CD4-positive, alpha-beta memory T cell (primary cell): ENCODE measurements at places on chromosomes 6 and 20.

- no peak for DNase-seq
Observed at GRCh38 chr6:168376120-168376519, 56.5 kb upstream of the DACT2 start.

- DNase-seq, result no peak
Observed at GRCh38 chr6:99768166-99768565, 161.5 kb downstream of the PRDM13 start.

DNA sequence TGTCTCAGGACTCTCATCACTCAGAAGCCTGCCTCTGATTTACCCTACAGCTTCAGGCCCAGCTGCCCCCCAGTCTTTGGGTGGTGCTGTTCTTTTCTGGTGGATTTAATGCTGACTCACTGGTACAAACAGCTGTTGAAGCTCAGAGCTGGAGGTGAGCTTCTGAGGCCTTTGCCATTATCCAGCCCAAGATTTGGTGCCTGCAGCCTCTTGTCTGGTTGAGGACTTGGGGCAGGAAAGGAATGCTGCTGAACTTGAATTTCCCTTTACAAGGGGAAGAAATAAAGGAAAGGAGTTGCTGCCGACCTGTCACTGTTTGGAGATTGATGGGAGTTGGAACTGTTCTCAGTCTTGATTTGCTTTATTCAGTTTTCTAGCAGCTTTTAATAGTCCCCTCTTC is 19.8 kb downstream of the ABCF1 start:
- no peak for DNase-seq

- no peak for DNase-seq
Observed at GRCh38 chr20:23164176-23164601, 78.1 kb upstream of the CD93 start.

DNA sequence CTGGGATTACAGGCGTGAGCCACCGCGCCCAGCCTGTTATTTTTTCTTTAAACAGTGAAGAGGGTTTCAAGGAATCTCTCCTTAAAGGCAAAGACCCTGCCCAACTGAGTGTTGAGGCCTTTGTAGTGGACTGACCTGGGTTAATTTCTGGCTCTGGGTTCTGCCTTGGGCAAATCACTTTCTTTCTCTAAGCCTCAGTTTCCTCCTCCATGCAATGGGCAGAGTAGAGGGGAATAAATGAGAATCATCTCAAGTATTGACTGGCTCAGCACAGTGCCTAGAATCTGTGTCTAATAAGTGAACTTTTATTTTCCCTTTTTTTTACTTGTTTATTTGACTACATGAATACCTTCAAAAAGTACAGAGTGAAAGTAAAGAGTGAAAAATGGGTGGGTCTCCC is 31.0 kb upstream of the SLC9A8 start:
- no peak for DNase-seq

DNA sequence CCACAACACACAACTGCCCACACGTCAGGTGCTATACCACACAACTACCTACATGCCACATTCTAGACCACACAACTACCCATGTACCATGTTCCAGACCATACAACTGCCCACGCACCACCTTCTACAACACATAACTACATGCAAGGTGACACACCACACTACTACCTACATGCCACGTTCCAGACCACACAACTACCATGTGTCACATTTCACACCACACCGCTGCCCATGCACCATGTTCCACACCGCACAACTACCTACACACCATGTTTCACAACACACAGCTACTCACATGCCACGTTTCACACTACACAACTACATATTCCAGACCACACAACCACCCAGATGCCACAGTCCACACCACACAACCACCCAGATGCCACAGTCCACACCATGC is 19.8 kb downstream of the THBS2 start:
- no peak for DNase-seq

DNA sequence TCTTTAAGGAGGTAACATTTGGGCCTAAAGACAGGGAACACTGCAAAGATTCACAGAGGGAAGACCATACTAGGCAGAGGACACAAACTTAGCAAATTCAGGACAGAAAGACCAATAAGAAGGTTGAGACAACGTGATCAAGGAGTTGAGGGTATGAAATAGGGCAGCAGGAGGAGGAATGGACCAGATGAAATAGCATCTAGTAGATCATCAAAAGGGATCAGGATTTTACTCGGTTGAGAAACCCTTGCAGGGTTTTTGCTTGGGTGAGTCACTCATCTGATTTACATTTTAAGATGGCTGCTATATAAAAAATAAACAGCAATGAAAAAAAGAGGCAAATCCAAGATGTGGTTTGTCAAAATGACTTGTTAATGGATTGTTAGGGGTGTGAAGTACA is 4.7 kb downstream of the BCLAF1 start:
- DNase-seq, result peak; percentile 45

- peak; percentile 25 for DNase-seq
Observed at GRCh38 chr6:87656857-87657256, 45.2 kb downstream of the AKIRIN2 start.

GRCh38 chr6:131231103-131231502 is 95.8 kb downstream of the AKAP7 start:
- no peak for DNase-seq

- DNase-seq, result no peak
Observed at GRCh38 chr6:159267165-159267564, 98.0 kb downstream of the FNDC1 start.

DNA sequence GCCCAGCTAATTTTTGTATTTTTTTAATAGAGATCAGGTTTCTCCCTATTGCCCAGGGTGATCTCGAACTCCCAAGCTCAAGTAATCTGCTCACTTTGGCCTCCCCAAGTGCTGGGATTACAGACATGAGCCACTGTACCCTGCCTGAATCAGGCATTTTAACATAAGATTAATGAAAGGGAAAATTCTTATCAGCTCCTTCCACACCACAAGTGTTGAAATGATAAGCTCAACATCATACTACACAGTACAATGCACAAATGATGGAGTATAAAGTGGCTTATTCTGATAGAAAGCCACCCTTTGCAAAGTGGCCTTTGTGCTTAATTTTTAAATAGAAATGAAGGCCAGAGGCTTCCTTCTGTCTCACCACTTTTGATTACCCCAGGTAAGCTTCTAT is 71.3 kb upstream of the MCHR2 start:
- DNase-seq, result no peak

- no peak for DNase-seq
Observed at GRCh38 chr6:156347246-156347645, 429.9 kb upstream of the ARID1B start.

DNA sequence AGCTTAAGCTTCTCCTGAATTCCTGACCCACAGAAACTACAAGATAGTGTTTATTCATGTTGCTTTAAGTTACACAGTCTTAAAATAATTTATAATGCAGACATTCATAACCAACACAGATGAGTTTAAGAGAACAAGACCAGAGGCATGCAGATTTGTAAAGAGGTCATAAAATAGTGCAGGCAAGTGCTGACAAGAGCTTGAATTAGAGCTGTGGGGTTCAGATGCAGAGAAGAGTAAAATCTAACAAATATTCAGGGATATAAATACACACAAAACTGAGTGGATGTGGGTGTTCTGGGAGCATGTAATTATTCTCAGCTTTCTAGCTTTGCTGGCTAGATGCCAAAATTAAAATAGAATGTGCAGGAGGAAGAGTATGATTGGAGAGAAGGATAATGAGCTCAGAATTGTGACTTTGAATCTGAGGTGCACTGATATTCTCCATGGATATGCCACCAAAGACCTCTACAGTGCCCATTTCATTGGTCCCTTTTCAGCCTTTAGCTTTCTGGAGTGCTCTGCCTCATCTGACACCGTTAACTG is 291.9 kb upstream of the SGK1 start:
- no peak for DNase-seq

DNA sequence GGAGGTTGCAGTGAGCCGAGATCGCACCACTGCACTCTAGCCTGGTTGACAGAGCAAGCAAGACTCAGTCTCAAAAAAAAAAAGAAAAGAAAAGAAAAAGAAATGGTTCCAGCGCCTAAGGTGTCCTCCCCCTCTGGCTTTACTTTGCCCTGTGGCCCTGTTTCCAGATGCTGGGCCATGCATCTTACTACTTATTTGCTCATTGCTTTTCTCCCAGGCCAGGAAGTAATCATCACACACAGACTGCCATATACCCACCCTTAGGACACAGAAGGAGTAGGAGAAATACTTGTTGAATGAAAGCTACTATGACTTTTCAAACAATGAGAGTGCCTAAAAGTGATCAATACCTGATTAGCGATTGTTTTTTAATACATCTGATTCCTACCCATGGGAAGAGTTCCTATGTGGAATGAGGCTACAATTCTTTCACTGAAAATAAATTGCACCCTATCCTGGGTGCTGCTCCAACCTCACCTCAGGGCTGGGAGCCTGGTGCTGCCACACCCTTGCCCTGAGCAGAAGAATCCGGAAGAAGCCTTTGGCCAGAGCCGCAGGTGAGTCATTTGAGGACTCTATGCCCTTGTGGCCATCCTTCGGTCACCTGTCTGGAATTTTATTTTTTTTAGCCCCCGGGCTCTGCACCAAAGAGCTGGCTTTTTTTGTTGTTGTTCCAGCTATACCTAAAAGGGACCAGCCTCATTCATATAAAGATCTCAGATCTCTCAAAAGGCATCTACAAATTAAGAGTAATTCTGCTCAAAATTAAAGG is 22.7 kb upstream of the TFAP2C start:
- no peak for DNase-seq

DNA sequence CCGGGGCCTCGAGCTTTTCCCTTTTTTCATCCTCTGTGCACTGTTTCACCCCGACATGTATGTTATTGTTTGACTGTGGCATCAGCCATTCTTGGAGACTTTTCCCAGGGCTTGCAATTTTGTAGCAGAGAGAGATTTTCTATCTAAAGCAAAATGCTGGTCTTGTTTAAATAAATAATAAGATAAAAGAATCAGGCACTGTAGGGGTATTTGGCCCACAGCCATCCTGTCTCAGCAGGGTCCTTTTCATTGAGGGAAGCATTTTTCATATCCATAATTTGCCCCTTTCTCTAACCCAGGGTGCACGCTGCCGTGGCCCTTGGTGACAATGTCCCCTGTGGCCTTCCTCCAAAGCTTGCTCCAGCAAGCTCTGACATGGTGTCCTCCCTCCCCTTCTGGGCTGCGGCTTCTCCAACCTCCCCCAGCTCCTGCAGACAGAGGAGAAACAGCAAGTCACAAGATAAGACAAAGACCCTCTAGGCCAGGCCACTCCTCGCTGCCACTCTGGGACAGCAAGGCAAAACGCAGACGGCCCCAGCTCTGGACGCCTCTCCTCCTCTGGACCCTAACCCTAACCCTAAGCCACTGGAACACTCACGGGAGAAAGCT is 117.6 kb downstream of the MYLK4 start:
- DNase-seq, result no peak

- DNase-seq, result no peak
Observed at GRCh38 chr6:122008101-122008999, 391.1 kb upstream of the HSF2 start.

GRCh38 chr6:47242483-47243386 is 67.0 kb downstream of the TNFRSF21 start:
- DNase-seq, result peak; percentile 65

DNA sequence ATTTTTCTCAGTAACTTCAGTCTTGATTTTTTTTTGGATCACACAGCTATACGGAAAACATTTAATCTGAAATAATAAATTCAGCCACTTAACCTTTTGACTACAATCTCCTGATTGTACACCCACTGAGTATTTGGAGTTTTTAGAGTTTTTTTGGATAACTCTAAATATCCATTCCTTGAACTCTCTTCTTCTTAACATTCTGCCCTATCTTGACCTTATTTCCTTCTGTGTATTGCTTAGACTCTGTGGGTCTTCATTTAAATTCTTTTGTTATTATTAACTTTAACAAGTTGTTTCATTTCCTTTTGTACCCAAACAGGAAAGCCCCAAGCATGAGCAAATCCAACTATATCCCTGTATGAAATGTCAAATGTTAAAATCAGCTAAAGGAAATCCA is 170.2 kb upstream of the PTCHD4 start:
- DNase-seq, result no peak

- DNase-seq, result no peak
Observed at GRCh38 chr6:36373368-36374019, 14.0 kb downstream of the ETV7 start.

DNA sequence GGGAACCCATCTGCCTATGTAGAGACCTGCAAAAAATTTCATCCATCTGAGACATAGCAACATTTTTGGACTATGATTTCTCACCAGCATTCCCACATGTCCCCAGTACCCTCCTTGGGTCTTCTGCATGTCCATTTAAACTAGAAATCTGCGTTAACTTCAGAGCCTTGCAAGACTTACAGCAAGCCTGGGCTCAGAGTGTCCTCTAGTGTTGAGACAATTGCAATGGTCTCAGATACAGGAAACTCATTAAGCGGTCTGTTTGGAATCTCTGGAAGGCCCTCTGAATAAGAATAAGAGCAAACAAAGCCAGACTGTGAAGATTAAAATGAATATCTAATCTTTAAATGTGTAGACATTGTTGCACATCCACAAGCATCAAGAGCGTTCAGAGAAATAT is 20.5 kb upstream of the PI3 start:
- no peak for DNase-seq

GRCh38 chr20:51799401-51799860 is 2.9 kb downstream of the SALL4 start:
- no peak for DNase-seq

- no peak for DNase-seq
Observed at GRCh38 chr6:8082954-8083858, 19.0 kb upstream of the BLOC1S5 start.

DNA sequence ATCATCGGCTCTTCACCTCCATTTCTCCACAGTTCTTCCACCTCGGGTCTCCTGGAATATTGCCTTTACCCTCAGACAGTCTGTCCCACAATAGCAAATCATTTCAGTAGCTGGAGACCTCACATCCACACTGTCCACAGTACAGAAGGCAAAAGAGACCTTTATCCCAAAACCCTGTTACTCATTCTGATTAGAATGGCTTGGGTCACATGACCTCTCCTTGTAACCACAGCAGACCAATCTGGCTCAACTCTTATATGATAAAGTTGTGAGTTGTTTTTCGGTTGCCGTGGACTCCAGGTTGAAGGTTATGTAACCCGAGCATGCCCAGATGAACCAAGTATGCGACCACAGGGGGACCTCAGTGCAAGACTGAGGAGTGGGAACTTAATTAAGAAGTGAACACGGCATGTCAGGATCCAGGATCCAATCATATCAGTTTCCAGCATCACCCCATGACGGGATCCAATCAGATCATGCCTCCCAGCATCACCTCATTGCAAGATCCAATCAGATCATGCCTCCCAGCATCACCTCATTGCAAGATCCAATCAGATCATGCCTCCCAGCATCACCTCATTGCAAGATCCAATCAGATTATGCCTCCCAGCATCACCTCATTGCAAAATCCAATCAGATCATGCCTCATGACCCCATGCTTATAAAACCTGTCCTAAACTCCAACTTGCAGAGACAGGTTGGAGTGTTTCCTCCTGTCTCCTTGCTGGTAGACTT is 68.7 kb downstream of the LY86 start:
- no peak for DNase-seq

DNA sequence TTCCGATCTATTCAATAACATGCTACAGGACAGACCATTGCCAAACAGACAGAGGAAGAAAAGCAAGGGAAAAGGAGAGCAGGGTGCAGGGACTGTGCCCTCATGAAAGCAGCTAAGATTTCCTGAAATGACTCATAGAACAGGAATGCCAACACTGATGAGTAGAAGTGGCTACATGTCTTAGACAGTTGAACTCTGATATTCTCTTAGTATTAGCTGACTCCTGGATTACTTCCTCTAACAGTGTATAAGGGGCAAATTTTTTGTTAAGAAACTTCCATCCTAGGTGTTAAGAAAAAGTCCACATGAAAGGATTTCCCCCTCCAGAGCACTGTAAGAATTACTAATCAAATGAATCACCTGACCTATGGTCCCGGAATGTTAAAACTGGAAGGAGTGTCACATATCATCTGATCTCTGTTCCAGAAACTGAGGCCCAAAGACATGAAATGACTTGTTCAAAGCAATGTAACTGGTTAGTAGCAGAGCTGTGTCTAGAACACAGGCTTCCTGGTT is 224.9 kb downstream of the IBTK start:
- DNase-seq, result no peak
